ENCODE measurements at places on chromosomes 7 and 10. TPM values are rescaled to one million over a fixed set of nuclear protein-coding genes. Genes with fewer than 3 reads are reported as not detected.
A peak's percentile ranks its signal among the peaks of the same experiment; 100 is the strongest.

OR2A12 gene
- not detected for total RNA-seq

CCDC3 gene
- total RNA-seq = 0.07 TPM

PAOX gene
- total RNA-seq = 9.3 TPM

ANXA7 gene
- total RNA-seq = 171 TPM

EGR2 gene
- total RNA-seq = 201 TPM

KLF14 gene
- not detected for total RNA-seq

GIMAP8 gene
- 7.9 TPM for total RNA-seq

CYP3A7 gene
- not detected for total RNA-seq

PTN gene
- not detected for total RNA-seq

RNF148 gene
- total RNA-seq = not detected

HOXA3 gene
- total RNA-seq = not detected

RBP4 gene
- total RNA-seq = not detected

GRCh38 chr10:64636461-64636860 is 1115.3 kb downstream of the REEP3 start:
- no peak overlapping the region for H3K4me3 ChIP-seq
- H3K27me3 ChIP-seq = no peaks in the 10 kb centered on the region
- H3K36me3 ChIP-seq = no peaks in the 10 kb centered on the region
- DNase-seq = no peak
- no peaks in the 10 kb centered on the region for H3K4me1 ChIP-seq
- H3K27ac ChIP-seq = no peak overlapping the region

GRCh38 chr10:73480158-73480557 is 15.7 kb downstream of the PPP3CB start:
- peaks cover 14% of the 10 kb centered on the region for H3K4me1 ChIP-seq
- DNase-seq = no peak
- H3K4me3 ChIP-seq = no peak overlapping the region
- H3K27me3 ChIP-seq = no peaks in the 10 kb centered on the region
- H3K27ac ChIP-seq = no peak overlapping the region
- H3K36me3 ChIP-seq = peaks cover 30% of the 10 kb centered on the region

DNA sequence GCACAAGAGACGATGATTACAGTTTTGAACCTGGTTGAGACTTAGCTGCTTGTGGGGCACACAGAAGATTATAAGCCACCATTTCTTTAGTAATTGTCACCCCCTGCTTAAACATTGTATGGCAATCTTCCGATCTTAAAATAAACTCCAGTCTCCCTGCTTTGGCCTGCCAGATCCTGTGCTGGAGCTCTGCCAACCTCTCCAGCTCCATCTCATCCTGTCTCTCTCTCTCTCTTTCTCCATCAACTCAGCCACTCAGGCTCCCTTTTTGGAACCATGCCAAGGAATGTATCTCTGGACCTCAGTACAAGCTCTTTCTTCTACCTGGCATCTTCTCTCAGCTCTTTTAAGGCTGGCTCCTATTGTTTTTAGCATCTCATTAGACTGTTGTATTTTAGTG is 1053.2 kb downstream of the REEP3 start:
- no peak overlapping the region for H3K27ac ChIP-seq
- H3K27me3 ChIP-seq = no peaks in the 10 kb centered on the region
- DNase-seq = no peak
- H3K4me1 ChIP-seq = no peaks in the 10 kb centered on the region

- no peaks in the 10 kb centered on the region for H3K4me1 ChIP-seq
- H3K27me3 ChIP-seq = no peaks in the 10 kb centered on the region
- no peak overlapping the region for H3K4me3 ChIP-seq
- no peaks in the 10 kb centered on the region for H3K36me3 ChIP-seq
- DNase-seq = no peak
These were observed 42.2 kb upstream of the A1CF start for GRCh38 chr10:50927522-50928189.

DNA sequence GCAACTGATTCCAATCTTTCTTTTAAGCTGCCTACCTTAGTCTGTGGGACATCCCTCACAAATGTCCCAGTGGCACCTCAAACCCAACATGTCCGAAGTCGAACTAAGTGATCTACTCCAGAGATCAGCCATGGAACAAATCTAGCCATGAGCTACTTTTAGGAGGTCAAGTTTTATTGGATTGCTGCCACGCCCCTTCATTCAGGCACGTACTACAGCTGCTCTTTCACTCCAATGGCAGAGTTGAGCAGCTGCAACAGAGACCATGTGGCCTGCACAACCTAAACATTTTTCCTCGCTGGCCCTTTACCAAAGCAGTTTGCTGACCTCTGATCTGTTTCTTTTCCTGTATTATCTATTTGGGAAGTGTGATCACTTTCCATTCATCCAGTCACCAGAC is 192.4 kb upstream of the CDCA7L start:
- H3K36me3 ChIP-seq = no peaks in the 10 kb centered on the region
- no peak for DNase-seq
- no peaks in the 10 kb centered on the region for H3K4me1 ChIP-seq
- no peak overlapping the region for H3K4me3 ChIP-seq
- H3K27me3 ChIP-seq = peaks cover 17% of the 10 kb centered on the region

GRCh38 chr7:144776447-144776846 is 59.4 kb downstream of the TPK1 start:
- H3K27ac ChIP-seq = no peak overlapping the region
- no peaks in the 10 kb centered on the region for H3K27me3 ChIP-seq
- H3K36me3 ChIP-seq = no peaks in the 10 kb centered on the region

DNA sequence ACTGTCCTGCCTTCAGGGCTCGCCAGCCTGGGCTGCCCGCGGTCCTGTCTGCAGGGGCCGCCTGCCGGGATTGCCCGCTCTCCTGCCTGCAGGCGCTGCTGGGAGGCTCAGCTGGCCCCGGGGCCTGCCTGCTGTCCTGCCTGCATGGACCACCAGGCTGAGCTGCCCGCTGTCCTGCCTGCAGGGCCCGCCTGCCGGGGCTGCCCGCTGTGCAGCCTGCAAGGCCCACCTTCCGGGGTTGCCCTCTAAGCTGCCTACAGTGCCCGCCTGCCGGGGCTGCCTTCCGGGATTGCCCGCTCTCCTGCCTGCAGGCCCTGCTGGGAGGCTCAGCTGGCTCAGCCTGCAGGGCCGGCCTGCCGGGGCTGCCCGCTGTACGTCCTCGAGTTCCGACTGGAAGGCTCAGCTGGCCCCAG is 164.4 kb downstream of the GLRX3 start:
- DNase-seq = no peak
- H3K27me3 ChIP-seq = no peaks in the 10 kb centered on the region
- peaks cover 9% of the 10 kb centered on the region for H3K36me3 ChIP-seq
- peaks cover 4% of the 10 kb centered on the region for H3K4me1 ChIP-seq
- peak overlapping the region; percentile 84 for H3K4me3 ChIP-seq
- H3K27ac ChIP-seq = no peak overlapping the region

- H3K27ac ChIP-seq = peak overlapping the region; percentile 78
- peak; percentile 82 for DNase-seq
- peaks cover 71% of the 10 kb centered on the region for H3K27me3 ChIP-seq
These were observed 10.0 kb upstream of the TLX1 start for GRCh38 chr10:101120884-101121653.

- no peaks in the 10 kb centered on the region for H3K4me1 ChIP-seq
- no peaks in the 10 kb centered on the region for H3K36me3 ChIP-seq
- H3K4me3 ChIP-seq = no peak overlapping the region
These were observed 72.7 kb downstream of the DYNC1I1 start for GRCh38 chr7:95845007-95845406.

- no peak for DNase-seq
- H3K36me3 ChIP-seq = no peaks in the 10 kb centered on the region
- no peak overlapping the region for H3K27ac ChIP-seq
- H3K27me3 ChIP-seq = peaks cover 4% of the 10 kb centered on the region
- no peak overlapping the region for H3K4me3 ChIP-seq
These were observed 76.7 kb downstream of the SKAP2 start for GRCh38 chr7:26787701-26788100.

DNA sequence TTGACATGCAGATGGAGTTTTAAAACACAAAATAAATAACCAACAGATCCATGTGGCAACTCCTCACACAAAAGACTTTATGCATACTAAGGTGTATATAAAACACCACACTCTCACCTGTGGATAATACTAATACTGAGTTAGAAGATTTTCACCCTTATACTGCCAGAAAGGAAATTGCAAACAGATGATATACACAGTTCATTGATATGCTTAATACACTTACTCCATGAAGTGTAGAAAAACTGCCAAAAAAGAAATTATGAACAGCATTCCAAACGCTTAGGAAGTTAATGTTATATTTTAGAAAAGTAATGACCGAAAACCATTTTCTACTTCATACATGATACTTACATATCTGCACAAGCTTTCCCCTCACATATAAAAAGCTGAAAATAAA is 17.6 kb upstream of the SNX13 start:
- no peak overlapping the region for H3K27ac ChIP-seq
- H3K27me3 ChIP-seq = peaks cover 16% of the 10 kb centered on the region
- H3K4me3 ChIP-seq = no peak overlapping the region
- no peaks in the 10 kb centered on the region for H3K36me3 ChIP-seq
- DNase-seq = no peak

GRCh38 chr7:107785926-107786325 is 17.1 kb downstream of the SLC26A3 start:
- no peak for DNase-seq
- H3K36me3 ChIP-seq = no peaks in the 10 kb centered on the region
- H3K4me3 ChIP-seq = no peak overlapping the region
- H3K4me1 ChIP-seq = peaks cover 11% of the 10 kb centered on the region

DNA sequence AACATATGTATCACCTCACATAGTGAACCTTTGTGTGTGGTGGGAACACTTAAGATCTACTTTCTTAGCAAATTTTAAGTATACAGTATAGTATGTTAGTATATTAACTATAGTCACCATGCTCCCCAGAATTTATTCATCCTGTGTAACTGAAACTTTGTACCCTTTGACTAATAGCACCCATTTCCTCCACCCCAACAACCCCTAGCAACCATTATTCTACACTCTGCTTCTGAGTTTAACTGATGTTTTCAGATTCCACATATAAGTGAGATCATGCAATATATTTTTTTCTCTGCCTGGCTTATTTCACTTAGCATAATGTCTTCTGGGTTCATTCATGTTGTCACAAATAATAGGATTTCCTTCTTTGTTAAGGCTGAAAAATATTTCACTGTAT is 6.9 kb upstream of the VWDE start:
- peaks cover 14% of the 10 kb centered on the region for H3K27me3 ChIP-seq
- H3K4me1 ChIP-seq = no peaks in the 10 kb centered on the region
- no peak for DNase-seq

GRCh38 chr7:74587435-74588126 is 69.9 kb upstream of the GTF2I start:
- no peak overlapping the region for H3K27ac ChIP-seq
- no peaks in the 10 kb centered on the region for H3K4me1 ChIP-seq
- H3K4me3 ChIP-seq = no peak overlapping the region

- H3K27ac ChIP-seq = peak overlapping the region; percentile 83
- peaks cover 2% of the 10 kb centered on the region for H3K27me3 ChIP-seq
- H3K36me3 ChIP-seq = peaks cover 23% of the 10 kb centered on the region
- peak; percentile 86 for DNase-seq
- peak overlapping the region; percentile 98 for H3K4me3 ChIP-seq
- peaks cover 22% of the 10 kb centered on the region for H3K4me1 ChIP-seq
These were observed 776 bp downstream of the PEX1 start for GRCh38 chr7:92527300-92528187.

DNA sequence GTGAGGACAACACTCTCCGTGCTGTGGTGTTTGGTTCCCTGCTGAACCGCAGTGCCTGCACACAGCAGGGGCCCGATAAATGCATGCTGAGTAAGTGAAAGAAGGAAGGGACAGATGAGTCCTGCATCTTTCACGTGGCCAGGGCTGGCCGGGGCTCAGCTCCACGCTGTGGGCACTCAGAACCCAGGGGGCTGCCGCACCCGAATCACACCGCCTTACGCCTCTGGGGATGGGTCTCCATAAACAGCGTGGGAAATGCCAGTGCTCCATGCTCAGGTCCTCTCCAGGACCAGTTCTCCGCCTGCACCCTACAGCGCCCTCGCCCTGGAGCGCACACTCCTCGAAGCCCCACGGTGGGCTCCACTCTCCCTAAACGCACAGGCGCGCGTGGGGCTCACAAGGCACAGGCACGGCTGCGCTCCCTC is 38.1 kb downstream of the RASGEF1A start:
- H3K36me3 ChIP-seq = no peaks in the 10 kb centered on the region
- H3K4me3 ChIP-seq = peak overlapping the region; percentile 77
- H3K4me1 ChIP-seq = peaks cover 43% of the 10 kb centered on the region

GRCh38 chr7:155455132-155455693 is 2.7 kb upstream of the EN2 start:
- peaks cover 2% of the 10 kb centered on the region for H3K36me3 ChIP-seq
- H3K27me3 ChIP-seq = peaks cover 70% of the 10 kb centered on the region
- peaks cover 9% of the 10 kb centered on the region for H3K4me1 ChIP-seq
- no peak overlapping the region for H3K4me3 ChIP-seq
- DNase-seq = no peak

DNA sequence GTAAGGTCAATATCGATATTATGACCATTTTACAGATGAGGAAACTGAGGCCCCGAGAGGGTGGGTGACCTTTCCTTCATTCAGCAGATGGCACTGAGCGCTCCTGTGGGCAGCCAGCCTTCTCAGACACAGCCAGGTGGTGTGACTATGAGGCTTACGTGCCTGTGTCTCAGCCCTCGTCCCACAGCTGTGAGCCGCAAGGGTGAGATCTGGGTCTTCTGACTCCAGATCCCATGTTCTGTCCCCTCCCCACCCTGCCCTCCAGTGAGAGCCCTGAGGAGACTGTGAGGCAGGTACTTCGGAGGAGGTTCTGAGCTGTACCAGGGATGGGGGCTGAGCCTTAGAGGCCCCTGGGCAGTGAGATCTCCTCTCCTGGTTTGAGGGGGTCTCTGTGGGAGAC is 613.8 kb upstream of the FOXK1 start:
- no peak for DNase-seq
- H3K4me1 ChIP-seq = peaks cover 3% of the 10 kb centered on the region
- no peak overlapping the region for H3K4me3 ChIP-seq
- peaks cover 4% of the 10 kb centered on the region for H3K27me3 ChIP-seq
- H3K36me3 ChIP-seq = no peaks in the 10 kb centered on the region
- H3K27ac ChIP-seq = no peak overlapping the region

GRCh38 chr7:70355198-70356020 is 757.1 kb downstream of the AUTS2 start:
- no peaks in the 10 kb centered on the region for H3K36me3 ChIP-seq
- H3K4me3 ChIP-seq = no peak overlapping the region
- peaks cover 3% of the 10 kb centered on the region for H3K4me1 ChIP-seq
- H3K27ac ChIP-seq = no peak overlapping the region
- H3K27me3 ChIP-seq = no peaks in the 10 kb centered on the region
- DNase-seq = no peak

DNA sequence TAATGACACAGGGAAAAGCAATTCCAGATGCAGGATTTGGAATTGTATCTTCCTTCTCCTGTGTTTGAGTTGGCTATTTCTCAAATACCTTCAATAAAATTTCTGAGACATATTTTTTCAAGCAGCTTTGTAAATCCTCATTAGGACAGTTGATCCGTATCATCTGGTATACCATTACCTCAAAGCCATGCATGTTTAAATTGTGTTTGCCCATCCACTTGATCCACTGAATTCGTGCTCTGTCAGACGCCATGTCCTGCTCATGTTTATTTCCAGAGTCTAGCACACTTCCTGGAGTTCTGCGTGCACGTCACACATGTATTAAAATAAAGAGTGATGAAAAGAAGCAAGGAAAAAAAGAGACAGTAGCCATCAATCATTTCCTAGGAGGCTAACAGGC is 141.8 kb upstream of the CDC14C start:
- H3K27ac ChIP-seq = no peak overlapping the region
- no peaks in the 10 kb centered on the region for H3K4me1 ChIP-seq
- H3K36me3 ChIP-seq = no peaks in the 10 kb centered on the region

GRCh38 chr7:112398534-112398933 is 51.7 kb upstream of the IFRD1 start:
- no peak overlapping the region for H3K27ac ChIP-seq
- peaks cover 28% of the 10 kb centered on the region for H3K27me3 ChIP-seq
- DNase-seq = peak; percentile 74
- H3K4me1 ChIP-seq = peaks cover 13% of the 10 kb centered on the region
- H3K36me3 ChIP-seq = no peaks in the 10 kb centered on the region

Measured in activated CD4-positive, alpha-beta T cell treated with anti-CD3 and anti-CD28 coated beads, Interleukin-2, amount 10 ng/mL, durations not matched to agents 24 days and 14 days (primary cell).